ENCODE measurements at places on chromosomes 2 and 18.

DNA sequence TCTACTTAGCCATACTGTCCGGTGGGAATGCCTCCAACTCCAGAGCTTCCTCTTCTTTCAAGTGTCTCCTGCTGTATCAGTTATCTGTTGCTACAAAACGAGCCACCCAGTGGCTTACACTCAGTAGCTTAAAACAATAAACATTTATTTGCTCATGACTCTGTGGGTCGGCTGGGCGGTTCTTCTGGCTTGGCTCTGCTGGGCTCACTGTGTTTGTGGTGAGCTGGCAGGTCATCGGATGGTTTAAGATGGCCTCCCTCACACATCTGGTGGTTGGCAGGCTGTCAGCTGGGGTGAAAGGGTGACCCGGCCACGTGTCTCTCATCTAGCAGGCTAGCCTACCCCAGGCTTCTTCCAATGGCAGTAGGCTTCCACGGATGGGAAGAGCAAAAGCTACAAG, 122.4 kb upstream of the SLC1A4 start:
- no peak for DNase-seq

DNA sequence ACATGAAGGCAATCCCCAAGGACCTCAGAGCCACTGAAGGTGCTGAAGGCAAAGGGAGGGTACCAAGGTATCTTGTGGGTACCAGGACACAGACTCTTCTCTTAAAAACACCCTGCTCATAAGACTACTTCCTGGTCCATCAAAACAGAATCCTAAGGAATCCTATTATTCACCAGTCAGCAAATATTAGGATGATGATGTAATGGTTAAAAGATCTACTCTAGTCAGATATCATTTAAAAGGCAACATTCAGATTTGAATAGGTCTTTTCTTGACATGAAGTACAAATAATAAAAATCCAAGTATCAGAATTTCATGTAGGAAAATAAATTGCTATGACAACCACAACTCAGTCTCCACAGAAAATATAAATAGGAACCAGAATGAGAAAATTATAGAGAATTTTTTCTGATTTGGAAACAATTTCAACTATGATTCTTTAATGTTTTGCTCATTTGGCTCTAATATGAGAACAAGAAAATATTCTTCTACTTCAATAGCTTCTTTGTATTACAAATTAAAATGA, 77.8 kb upstream of the ZNF397 start:
- DNase-seq: no peak

DNA sequence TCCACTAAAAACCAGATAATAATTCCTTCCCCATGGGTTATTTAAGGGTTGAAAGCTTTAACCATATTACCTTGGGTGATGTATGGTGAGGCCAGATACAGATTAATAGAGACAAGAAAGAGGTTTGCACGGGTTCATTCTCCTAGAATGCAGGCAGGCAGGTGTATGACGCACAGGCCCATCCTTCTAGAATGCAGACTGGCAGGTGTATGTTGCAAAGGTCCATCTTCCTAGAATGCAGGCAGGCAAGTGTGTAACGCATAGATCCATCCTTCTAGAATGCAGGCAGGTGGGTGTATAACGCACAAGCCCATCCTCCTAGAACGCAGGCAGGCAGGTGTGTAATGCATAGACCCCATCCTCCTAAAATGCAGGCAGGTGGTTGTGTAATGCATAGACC, 3.9 kb downstream of the RSAD2 start:
- DNase-seq: no peak

DNA sequence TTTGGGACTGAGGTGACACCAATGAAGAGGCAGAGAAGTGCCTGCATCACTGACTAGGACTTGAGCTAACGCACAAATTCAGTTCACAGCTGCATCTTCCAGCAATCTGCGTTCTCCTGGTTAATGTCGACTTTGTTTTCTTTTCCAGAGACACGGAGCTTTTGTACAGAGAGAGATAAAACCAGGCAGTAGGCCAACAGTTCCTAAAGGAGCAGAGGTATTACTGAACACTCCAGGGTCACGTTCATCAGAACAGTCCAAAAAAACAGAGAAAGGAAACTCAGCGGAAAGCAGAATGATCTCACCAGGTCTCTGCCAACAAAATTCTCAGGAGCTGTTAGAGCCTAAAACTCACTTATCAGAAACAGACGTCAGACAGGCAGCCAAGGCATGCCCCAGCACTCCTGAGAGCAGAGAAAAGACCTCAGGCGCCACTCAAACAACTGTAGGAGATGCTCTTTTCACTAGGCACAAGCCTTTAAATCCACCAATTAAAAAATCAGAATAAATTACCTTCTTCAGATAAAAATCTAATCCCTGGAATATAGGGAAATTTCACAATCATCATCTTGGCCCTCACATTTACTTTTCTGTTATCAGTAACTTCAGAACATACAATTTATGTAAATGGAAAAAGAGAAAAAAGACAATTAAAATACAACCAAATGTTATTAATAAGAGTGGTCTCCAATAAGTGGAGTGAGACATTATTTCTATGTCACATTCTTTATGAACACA, 95.9 kb upstream of the SPTBN1 start:
- no peak for DNase-seq

- no peak for DNase-seq
These were observed 36.2 kb downstream of the PTPN18 start for GRCh38 chr2:130391872-130392670.

DNA sequence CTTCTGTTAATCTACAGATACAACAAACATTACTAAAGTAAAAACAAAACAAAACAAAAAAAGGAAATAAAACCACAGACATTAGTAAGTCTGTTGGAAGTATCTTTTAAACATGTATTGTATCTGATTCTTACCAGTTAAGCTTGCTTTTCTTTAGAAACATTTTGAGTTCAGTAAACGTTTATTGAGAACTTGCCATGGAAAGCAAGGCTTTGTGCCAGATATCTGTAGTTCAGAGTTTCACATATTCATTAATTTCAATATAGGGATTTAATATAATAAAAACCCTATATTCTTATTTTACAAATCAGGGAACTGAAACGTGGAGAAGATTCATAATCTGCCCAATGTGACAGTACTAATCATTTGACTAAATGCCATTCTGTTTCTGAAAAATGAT, 1101.0 kb upstream of the GYPC start:
- no peak for DNase-seq

GRCh38 chr2:216516730-216517350, 18.2 kb downstream of the RPL37A start:
- no peak for DNase-seq

DNA sequence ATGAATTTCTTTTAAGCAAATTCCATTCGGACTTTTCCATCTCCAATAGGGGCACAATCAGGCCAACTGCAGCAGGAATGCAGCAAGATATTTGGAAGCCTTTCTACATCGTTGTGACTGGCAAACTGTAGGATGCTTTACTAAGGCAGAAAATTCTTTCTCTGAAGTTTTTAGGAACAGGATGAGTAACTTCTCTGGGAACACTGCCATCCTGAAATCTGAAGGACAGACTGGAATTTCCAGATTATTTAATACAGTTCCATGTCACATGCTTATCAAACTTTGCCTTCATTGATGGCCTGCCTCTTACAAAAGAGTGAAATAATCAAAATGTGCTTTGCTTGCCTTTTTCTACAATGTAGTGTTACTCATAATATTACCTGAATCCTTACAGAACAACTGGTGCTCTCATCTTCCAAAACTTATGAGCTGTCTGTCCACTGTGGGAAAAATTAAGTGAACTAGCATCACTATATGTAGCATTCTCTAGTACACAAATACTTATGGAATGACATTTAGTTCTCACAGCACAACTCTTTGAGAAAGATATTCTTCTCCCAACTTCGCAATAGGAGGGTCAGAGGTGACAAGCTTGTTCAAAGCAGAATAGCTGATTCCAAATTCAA, 32.0 kb upstream of the MAP2 start:
- DNase-seq: no peak

DNA sequence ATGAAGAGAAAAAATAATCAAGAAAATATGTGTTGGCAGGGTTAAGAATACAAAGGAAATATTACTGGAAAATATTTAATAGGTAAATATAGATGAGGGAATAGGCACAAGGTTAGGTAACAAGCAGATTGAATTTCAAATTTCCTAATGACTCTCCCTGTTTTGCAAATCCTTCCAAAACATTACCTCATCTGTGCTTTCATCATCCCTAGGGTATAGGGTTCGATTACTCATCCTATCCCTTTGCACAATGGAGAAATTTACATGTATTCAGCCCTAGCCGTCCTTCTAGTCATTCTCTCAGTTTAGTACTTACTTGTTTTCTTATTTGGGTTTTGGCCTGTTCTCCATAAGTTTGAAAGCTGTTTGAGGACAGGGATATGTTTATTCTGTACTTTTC, 864.6 kb upstream of the FSHR start:
- DNase-seq: no peak

All from stimulated activated CD4-positive, alpha-beta T cell treated with anti-CD3 and anti-CD28 coated beads, Interleukin-1b, Interleukin-23, amount 100 ng/mL, for 4 hours (primary cell).